Stimulated activated CD8-positive, alpha-beta memory T cell treated with anti-CD3 and anti-CD28 coated beads, Interleukin-2, amount 100 ng/mL, for 1 hour (primary cell): ENCODE measurements at places on chromosomes 13 and 19.

- DNase-seq = no peak
Observed at GRCh38 chr13:73667756-73668155, 466.4 kb downstream of the KLF12 start.

GRCh38 chr13:113763254-113763653 is 4.2 kb downstream of the TMEM255B start:
- DNase-seq = no peak

- no peak for DNase-seq
Observed at GRCh38 chr19:1449467-1450442, at the start of gene APC2. Gene APC2 (plus strand): TSS chr19:1450121. CDS start chr19:1453002, 2,881 bp downstream.

DNA sequence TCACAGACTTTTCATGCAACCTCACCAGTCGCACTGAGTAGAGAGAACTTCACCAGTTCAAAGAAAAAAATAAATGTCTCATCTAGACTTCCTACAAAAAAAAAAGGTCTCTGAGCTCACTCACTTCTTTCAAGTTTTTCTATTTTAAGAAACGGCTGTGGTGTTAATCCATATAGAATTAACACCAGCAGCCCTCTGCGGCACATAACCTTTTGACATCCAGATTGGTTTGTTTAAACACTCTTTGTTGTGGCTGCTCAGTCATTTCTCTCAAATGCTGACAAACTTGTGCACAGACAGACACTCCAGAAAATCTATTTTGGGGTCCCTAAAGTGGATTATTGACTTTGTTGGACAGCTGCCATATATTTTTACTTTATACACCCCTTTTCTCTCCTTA is 874.9 kb downstream of the EFNB2 start:
- no peak for DNase-seq

- no peak for DNase-seq
Observed at GRCh38 chr19:56699552-56699951, 28.0 kb upstream of the ZNF835 start.

- no peak for DNase-seq
Observed at GRCh38 chr19:23949611-23950010, 34.9 kb downstream of the ZNF726 start.

- no peak for DNase-seq
Observed at GRCh38 chr19:41563854-41564514, 12.0 kb upstream of the CEACAM21 start.

- no peak for DNase-seq
Observed at GRCh38 chr19:38173291-38174041, 50.6 kb downstream of the DPF1 start.

- no peak for DNase-seq
Observed at GRCh38 chr19:44684892-44685863, 13.8 kb upstream of the CEACAM16 start.

- no peak for DNase-seq
Observed at GRCh38 chr19:1237027-1237659, 662 bp downstream of the CBARP start.

GRCh38 chr19:44573183-44573582 is 40.2 kb upstream of the IGSF23 start:
- no peak for DNase-seq

- DNase-seq = no peak
Observed at GRCh38 chr19:47271949-47272348, 2.7 kb upstream of the INAFM1 start.
